ENCODE measurements at places on chromosomes 13 and 19.

GRCh38 chr13:47478985-47479384 lies 522.1 kb downstream of the SUCLA2 start:
- no peak for DNase-seq

GRCh38 chr19:15218501-15218900 lies 13.7 kb downstream of the EPHX3 start:
- no peak for DNase-seq

- no peak for DNase-seq
These were observed 2.9 kb downstream of the CACTIN start for GRCh38 chr19:3623716-3624115.

DNA sequence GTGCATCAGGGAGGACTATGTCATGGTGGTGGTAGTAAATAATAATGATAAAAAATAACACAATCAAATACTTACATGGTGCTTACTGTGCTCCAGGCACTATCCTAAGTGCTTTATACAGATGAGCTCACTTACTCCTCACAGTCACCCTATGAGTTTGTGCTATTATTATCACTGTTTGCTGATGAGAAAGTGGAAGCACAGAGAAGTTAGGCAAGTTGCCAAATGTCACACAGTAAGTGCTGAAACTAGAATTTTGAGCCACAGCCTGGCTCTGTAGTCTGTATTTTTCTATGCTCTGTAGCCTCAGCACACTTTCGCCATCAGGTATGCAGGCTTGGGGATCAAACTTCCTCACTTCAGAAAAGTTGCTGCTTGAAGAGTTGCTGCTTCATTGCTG lies 46.6 kb downstream of the HTR2A start:
- DNase-seq = no peak

DNA sequence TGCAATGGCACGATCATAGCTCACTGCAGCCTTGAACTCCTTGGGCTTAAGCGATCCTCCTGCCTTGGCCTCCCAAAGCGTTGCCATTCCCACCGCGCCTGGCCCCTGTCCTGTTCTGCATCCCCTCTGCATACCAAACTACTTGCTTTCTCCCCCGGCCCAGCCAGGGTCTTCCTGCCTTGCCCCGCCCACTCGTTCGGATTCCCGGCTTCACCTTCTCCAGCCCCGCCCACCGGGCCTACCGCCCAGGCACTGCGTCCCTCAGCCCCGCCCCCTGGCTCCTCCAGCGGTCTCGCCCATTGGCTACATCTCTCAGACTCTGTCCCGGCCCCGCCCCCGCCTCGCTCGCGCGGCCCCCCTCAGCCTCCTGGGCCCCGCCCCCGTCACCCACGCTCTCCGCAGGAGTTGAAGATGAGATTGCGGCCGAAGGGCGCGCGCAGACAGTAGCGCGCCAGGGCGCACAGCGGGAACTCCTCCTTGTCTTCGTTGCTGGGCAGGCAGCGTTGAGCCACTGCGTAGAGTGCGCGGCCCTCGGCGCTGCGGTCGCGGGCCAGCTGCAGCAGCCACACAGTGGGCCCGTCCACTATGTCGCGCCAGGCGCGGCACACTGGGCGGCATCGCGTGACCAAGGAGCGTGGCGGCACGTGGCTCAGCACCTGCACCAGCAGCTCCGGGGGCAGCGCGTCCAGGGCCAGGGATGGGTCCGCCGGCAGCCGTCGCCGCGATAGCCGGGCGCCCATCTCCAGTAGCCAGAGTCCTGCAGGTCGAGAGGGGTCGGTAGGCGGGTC lies 19.0 kb downstream of the MRPS12 start:
- peak; percentile 73 for DNase-seq

- DNase-seq = no peak
These were observed 26.8 kb downstream of the SLC7A1 start for GRCh38 chr13:29568731-29569130.

DNA sequence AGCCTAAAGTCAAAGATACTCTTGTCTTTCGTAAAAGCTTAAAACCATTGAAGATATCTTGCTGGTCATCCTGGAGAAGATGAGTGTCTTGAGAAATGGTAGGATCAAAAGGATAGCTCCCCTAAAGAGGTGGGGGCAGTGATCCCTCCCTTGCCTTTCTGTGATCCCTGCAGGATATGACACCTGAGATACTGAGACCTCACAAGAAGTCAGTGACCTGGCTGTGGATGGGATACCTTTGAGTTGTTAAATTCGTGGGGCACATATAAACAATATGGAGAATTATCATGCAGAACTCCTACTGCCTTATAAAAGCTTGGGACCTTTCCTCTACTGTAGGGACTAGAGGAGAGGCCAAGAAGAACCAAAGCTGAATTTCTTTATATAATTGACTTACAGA lies 21.4 kb downstream of the STOML3 start:
- DNase-seq = no peak

DNA sequence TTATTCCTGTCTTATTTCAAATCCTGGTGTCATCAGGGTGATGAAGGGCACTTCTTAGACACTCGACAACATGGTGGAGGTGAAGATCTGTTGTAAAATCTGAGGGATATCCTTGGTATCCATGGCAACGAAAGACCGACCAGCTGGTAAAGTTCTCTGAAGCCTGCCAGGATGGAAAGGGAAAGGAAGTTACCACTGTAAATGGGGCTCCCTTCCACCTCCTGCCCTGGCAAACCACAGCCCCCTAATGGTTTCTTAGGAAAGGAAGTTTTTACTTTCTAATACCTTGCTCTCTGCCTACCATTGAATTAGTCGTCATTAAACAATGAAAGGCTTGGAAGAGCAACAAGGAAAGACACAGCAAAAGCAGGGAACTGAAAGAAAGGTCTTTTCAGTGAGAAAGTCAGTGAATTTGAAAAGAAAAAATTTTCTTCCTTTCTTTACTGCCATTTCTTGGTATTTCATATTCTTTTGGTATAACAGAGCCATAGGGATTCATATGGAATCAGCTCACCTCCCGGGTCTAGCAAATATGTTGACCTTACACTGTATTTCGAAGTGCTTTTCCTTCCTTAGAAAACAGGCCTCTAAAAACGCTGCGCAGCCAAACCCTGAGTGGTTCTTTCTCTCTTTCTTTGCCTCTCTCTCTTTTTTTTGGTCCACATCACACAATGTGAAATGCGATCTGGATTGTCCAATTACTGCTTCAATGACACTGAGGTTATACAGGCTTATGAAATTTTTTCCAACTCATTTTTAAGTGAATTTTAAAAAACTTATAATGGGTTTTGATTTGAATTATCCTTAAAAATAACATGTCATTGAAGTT lies 111.0 kb downstream of the RGCC start:
- no peak for DNase-seq

GRCh38 chr13:99484473-99484872 lies 16.8 kb upstream of the TM9SF2 start:
- no peak for DNase-seq

- DNase-seq = no peak
These were observed 3.3 kb upstream of the OPA3 start for GRCh38 chr19:45587873-45588272.

DNA sequence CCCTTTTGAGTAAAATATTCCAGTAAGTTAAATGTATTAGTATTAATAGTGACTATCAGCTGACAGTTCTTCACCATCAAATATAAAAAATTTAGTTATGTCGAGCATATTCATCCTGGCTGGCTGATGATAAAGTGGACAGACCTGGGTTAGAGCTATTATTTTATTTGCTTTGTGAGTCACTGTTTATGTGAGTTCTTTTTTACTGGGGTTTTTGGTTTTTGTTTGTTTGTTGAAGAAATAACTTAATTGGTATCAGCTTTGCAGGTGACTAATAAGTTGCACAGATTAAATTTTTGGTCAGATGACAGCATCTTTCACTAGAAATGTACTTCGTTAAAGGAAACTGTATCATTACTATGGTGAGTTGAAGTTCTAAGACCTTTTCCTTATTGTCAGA lies 224.7 kb downstream of the GGACT start:
- DNase-seq = no peak

DNA sequence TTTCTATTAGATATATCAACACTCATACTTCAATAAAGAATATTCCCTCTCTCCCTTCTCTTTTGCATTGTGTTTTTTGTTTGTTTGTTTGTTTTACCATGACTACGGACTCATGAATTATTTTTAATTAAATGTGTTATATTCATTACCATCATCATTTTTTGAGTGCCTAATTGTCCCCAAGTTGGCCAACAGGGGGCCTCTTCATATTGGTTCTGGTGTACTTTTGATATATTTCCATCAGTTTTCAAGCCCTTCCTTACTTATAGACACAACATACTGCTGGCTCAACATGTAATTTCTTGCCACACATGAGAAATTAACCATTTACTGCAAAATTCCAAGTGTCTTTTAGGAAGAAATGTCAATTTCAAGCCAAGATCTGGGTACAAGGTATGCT lies 54.5 kb upstream of the GPC6 start:
- DNase-seq = no peak

- DNase-seq = no peak
These were observed 2.3 kb downstream of the CLASRP start for GRCh38 chr19:45041125-45041524.

GRCh38 chr13:105579821-105580710 lies 955.4 kb downstream of the EFNB2 start:
- DNase-seq = no peak

DNA sequence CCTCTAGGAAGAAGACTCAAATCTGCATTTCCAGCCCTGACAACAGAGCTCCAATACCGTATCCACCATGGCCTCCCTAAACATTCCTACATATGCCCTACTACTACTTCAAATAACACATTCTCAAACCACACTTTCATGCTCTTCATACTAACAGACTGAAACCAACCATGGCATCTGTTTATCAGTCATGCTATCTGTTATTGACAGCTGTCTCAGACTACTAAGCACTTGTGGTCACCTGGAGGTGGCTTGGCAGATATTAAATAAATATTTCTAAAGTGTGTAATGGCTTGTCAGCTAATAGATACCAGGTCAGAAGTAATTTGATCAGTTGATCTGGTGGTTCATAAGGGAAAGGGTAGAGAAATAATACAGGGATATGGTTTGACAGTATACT lies 489.1 kb downstream of the DIAPH3 start:
- DNase-seq = no peak

DNA sequence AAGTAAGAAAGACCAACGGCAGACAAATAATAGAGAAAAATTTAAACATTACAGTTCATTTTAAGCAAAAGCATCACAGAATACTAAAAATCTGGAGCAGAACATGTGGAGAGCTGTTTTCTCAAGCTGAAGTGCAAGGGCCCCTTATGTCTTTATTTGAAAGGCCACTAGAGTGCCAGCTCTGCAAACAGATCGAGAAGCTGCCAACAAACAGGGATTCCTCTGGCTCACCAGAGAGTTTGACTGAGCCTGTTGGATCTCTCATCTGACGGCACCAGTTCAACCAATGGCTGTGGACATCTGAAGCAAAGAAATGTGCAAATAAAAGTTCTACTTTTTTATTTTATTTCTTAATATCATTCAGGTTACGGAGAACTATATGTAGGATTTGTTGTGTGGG lies 119.7 kb downstream of the COL4A2 start:
- DNase-seq = no peak

DNA sequence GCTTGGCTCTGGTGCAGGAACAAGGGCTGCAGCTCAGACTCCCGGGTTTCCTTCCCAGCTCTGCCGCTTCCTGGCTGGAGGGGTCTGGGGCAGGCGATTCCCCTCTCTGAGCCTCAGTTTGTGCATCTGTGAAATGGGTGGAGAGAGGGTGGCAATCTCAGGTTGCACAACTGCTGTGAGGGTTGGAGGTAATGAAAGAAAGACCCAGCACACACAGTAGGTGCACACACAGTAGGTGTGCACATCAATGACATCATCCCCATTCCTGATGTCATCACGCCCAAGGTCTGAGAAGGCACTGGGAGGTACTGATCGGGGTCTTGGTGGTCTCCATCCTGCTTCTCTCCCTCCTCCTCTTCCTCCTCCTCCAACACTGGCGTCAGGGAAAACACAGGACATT lies 2.7 kb downstream of the LILRB4 start:
- DNase-seq = no peak

- DNase-seq = no peak
These were observed 230.1 kb downstream of the DLEU7 start for GRCh38 chr13:50613356-50613831.

- DNase-seq = no peak
These were observed 235.5 kb downstream of the GPC6 start for GRCh38 chr13:93462151-93462550.

GRCh38 chr13:77981281-77981881 lies 62.8 kb upstream of the EDNRB start:
- no peak for DNase-seq

DNA sequence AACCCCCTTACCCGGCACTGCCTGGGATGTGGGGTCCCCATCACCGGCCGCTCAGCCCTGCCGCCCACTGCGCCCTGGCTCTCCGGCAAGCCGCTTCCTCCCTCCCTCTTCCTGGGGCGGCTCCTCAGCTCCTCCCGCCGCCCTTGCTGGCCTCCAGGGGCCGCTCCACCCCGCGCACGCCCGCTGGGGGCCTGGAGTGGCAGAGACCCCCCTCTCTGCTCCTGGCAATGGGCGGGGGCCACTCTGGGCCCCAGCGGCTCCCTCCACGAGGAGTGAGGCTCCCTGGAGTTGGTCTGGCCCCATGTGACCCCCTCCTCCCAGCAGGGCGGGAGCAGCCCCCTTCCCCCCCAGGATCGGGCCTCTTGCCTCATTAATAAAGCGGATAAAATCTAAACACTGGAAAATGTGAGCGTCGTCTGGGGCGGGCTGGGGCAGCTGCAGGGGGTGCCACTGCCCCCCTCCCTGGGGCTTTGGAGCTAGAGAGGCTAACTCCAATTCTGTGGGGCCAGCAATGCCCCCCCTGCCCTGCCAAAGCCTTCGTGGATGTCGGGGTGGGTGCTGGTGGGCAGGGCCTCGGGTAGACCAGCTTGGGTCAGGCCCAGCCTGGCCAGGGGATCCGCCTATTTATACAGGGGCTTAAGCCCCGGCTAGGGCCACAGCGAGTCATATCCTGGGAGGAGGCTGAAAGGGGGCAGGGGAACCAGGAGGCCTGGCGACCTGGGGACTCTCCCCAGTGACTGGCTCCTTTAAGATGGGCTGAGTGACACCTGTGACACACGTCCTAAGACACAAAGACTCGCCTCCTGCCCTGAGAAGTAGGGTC lies at the start of gene PTGER1:
Gene PTGER1 (minus strand): TSS at position 104 of the 823 bp plus-strand sequence. CDS start 1,034 bp downstream, outside the sequence.
- no peak for DNase-seq

GRCh38 chr19:8254286-8255001 lies 45.3 kb downstream of the CERS4 start:
- no peak for DNase-seq

DNA sequence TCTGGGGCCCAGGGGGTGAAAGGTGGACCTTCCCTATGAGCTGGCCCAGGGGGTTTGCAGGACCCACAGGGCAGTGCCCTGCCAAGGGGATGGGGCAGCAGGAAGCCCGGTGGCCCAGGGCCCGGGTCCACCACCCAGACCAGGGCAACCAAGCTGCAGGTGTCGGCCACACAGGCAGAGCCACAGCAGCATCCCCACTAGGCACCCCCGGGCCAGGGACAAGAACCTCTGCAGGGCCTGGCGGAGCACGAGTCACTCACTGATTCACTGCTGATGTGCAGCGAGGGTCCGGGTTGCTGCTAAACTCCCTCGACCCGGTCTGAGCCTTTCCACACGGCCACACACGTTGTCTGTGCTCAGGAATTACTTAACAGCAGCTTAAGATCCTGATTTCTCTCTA lies 8.8 kb downstream of the FZR1 start:
- DNase-seq = no peak

GRCh38 chr13:99886706-99887105 lies 84.9 kb downstream of the ZIC5 start:
- DNase-seq = no peak

GRCh38 chr13:80477661-80478443 lies 136.9 kb upstream of the SPRY2 start:
- DNase-seq = no peak
